ENCODE measurements at places on chromosomes 5 and 9.

GRCh38 chr9:94872083-94872833, 145.8 kb downstream of the AOPEP start:
- no peak for DNase-seq

GRCh38 chr5:109833946-109834345, 144.2 kb downstream of the MAN2A1 start:
- no peak for DNase-seq

- no peak for DNase-seq
These were observed 8.3 kb downstream of the LCN12 start for GRCh38 chr9:136960212-136960937.

- DNase-seq = no peak
These were observed 171.0 kb downstream of the DAB2IP start for GRCh38 chr9:121822093-121823085.

GRCh38 chr5:84016085-84016484, 295.4 kb upstream of the HAPLN1 start:
- DNase-seq = no peak

DNA sequence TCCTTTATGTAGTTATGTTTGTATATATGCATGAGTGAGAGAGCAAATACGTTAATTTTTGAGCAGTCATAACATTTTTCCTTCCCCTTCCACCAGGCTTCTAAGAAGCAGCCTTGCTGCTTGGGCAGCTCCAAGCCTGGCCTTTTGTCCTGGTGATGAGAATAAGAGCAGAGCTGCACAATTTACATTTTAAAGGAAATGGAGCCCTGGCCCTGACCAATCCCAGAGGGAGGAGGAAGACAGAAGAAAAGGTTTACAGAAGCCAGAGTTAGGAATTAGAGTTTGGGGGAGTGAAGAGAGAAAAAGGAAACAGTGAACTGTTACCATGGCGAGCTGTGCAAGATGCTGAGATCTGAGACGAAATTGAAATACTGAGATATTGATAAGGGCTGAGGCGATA, 25.3 kb upstream of the EFNA5 start:
- no peak for DNase-seq

- DNase-seq = no peak
These were observed 59.5 kb downstream of the COL27A1 start for GRCh38 chr9:114214686-114215414.

DNA sequence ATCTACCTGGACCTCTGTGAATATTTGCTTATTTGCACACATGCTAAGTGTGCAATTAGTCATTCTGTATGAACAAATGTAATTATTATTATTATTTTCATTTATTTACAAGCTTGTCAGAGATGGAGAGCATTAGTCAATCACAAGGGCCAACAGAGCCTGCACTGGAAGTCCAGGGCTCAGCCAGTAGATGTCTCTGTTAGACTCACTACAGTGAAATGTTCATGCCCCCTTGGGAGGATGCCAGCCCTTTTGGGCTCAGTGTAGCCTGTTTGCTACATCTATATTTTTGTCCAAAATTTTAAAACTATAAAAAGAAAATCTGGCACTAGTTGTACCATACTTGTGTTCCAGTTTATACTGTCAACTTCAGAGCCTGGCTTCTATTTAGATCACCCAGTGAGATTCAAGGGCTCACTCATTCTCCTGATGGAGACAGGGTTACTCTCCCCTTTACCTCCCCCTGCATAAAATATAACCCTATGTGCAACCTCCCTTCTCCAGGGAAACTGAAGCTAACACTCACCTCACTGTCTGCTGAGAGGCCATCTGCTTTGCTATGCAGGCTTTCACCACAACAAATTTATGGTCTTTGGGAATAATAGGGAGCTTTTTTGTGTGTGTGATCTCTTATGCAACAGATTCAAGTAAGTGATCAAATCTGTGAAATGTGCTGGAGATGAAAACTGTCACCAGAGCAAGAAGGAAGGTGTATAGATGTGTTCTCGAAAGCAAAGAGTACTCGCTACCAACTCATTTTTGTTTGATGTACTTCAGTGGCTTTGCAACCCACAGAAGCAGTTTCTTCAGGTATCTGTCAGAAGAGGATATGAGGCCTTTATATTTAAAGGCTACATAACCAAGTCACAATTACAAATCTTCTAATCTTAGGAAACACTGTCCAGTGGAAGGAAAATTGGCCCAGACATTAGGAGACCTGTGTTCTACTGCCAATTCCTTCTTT, 99.9 kb upstream of the TLE4 start:
- DNase-seq = no peak

DNA sequence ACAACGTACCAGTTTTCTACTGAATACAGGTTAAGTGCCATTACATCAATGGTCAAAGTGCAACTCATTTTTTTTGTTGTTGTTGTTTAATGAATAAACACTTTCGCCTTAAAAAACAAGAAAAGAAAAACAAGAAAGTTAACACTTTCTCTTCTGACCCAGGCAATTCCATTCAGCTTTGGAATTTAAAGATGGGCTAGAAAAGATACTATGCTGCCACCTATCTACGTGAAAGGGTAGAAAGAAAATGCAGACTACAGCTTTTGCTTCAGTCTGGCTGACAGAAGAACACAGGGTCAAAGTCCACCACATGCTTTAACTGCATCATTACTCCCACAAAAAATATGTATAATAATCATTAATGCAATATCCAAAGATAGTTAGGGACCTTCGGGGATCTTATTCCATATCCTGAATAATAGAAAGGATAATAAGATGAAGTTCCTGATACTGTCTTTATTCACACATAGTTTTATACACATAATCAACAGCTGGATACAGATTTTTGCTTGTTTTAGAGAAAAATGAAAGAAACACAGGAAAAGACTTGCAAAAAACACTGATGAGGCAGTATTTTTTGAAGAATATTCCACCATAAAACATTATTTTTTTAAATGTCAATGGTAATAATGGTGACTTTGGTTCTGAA, 40.4 kb downstream of the ZDHHC21 start:
- no peak for DNase-seq

- no peak for DNase-seq
These were observed 295.5 kb upstream of the EFNA5 start for GRCh38 chr5:107966201-107966600.

DNA sequence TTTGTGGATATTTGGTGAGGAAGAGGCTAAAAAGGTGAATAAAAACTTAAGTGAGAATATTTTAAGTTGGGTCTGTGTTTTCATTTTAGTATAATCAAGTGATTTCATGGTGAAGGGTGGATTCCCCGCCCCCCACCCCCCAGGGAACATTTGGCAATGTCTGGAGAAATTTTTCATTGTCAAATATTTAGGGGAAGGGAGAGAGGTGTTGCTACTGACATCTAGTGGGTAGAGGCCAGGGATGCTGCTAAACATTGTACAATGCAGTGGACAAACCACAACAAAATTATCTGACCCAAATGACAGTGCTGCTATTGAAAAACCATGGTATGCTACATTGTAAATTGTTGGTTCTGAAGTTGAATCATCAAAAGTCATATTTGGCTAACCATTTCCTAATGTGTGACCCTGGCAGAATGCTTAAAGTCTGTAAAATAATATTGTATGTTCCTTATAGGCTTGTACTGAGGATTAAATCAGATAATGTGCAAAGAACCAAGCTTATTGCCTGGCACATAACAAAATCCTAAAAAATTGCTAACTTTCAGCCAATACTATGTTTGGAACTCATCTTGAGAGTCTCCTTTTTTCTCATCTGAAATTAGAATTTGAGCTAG, 5.6 kb downstream of the C5orf24 start:
- DNase-seq = no peak

- no peak for DNase-seq
These were observed 152.4 kb downstream of the RAPGEF6 start for GRCh38 chr5:131482617-131483016.

DNA sequence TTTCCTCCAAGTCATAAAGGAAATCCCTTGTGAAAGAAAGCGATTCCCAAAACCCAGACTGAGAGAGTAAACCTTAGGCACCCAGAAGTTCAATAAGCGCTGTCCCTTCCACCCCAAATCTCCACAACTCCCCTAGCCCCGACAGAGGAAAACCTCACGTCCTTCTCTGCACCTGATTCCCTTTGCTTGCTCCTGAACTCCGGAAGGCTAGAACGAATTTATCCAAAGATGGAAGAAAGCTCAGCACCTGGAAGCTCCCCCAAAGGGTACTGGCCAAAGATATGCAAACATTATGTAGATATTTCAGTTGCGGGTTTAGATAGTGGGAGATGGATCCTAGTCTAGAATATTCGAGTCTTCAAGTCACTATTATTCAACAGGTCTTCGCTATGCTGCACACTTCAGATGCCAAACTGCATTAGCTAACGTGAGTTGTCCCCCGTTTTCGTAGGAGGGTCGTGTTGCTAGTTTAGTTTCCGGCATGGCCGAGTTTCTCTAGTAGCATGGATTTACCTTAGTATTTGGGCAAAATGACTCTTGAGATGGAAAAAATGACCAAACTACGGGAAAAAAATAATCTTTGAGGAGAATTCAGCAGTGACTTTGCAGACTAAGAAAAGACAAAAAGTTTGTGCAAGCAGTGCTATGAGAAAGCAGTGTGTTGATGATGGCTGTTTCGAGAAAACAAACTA, 27.7 kb downstream of the NR2F1 start:
- DNase-seq = no peak

DNA sequence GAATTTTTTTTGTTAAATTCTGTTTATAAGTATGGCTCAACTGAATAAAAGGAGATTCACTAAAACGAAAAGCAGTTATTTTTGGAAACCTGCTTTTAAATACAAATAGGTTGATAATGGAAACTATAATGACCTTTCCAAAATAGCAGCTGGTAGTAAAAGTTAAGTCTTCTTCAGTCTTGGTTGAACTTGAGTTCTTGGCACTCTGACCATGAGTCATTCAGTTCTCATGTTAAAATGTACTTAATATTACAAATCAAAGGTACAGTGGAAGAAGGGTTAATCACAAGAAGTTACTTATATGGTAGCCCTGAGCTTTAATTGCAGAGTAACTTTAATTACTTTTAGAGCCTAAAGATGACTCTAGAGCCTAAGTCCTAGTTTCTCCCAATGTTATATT, 62.1 kb downstream of the KLF9 start:
- no peak for DNase-seq

DNA sequence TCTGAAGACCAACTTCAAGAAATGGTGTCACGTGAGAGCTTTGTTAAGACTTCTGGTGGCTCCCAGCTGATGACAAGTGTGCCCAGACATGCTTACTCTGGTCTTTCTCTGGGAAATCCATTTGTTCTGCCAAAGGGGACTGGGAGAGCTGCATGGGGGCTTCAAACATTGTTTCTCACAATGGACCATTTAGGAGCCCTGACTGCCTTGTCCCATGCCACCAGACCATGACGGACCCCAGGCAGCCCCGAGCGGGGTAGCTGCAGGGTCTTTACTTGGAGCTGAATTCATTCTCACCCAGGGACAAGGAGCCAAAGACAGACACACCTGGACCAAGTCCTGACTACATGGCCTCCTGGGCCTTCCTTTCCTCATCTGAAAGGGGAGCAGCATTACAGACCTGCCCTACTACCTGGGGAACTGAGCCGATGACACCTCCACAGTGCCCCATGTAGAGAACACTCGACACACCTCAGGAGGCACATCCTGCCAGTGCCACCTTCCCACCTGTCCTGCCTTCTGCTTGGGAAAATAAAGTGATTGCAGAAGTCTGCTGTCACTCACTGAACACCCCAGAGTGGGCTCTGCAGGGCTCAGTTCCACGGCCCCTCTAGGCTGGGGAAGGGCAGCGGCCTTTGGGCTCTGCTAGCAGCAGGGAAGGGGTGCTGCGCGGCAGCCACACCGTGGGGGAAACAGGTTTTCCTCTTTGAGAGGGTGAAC, 169.0 kb downstream of the DAB2IP start:
- DNase-seq = no peak

DNA sequence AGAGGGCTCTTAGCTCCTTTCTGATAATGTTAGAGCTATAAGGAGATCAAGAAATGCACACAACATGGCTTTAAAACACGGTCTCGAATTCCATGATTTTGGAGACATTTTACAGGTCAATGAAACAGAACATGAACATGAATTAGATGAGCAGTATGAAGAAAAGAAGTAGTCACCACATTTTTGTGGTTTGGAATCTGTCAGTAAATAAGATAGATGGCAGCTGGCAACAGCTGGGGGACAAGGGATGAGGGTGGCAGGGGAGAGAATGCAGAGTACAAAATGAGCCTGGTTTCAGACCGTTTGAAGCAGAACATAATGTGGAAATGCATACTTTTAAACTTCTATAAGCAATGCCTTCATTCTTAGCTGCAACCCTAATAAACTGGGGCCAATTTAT, 107.1 kb downstream of the OXCT1 start:
- DNase-seq = no peak

- no peak for DNase-seq
These were observed 464.5 kb downstream of the ICE1 start for GRCh38 chr5:5886812-5887486.

DNA sequence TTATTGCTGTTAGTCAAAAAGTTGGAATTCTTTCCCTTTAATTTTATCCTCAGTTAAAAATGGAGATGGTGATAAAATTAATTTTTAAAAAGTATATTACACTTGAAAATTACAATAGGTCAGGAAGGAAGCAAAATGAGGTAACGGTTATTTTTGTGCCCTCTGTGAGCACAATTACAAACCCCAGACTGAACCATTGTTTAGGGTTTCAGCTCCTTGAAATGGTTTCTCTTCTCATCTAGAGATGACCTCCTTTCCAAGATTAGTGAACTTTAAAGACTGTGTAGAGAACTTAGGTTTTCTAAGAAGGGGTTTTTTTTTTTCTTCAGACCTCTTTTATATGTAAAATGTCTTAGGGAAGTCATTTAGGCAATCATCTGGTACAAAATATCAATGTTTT, 126.2 kb upstream of the CHD1 start:
- no peak for DNase-seq

- no peak for DNase-seq
These were observed 683 bp downstream of the OSMR start for GRCh38 chr5:38846379-38847011.

DNA sequence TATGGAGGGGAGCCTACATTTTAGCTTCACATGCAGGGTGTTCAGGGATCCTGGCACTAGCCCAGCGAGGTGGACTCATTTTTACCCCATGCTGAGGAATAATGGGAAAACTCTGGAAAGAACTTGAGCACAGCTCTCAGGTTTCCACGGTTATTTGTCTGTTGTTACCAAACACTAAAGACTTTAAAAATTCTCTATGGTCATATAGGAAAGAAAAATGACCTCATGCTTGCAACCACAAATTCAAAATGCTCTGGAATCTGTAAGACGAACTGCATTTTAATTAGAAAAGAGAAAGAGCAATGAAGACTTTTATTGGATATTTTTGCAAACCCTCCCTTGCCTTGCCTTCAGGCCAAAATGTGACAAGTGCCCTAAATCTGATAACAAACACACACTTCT, 606.9 kb downstream of the EBF1 start:
- no peak for DNase-seq

GRCh38 chr5:14669975-14670374, 5.5 kb downstream of the OTULIN start:
- DNase-seq = no peak

GRCh38 chr5:92695123-92696003, 885.7 kb downstream of the NR2F1-AS1 start:
- DNase-seq = no peak

Measured in DMS 273 treated with DMSO at 0.1 percent for 48 hours (cell line).